Right kidney (tissue), 9 donors: ENCODE measurements at places on chromosomes 1 and 21.
A peak's percentile ranks its signal among the peaks of the same experiment; 100 is the strongest.

DNA sequence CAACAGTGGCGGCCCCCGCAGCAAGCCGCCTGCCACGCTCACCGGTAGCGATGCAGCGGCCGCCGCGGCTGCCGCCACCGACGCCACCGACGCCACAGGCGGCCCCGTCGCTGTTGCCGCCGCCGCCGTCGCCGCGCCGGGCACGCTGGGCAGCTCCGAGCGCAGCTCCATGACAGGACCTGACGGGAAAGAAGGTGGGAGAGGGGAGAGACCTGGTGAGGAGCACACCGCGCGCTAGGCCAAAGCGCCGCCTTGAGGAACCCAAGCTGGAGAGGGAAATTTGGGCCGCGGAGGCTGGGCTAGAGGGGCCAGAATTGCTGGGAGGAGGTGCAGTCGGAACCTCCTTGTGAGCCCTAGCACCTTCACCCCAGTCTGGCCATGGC is 1.9 kb downstream of the DMRTA2 start:
- DNase-seq: no peak

DNA sequence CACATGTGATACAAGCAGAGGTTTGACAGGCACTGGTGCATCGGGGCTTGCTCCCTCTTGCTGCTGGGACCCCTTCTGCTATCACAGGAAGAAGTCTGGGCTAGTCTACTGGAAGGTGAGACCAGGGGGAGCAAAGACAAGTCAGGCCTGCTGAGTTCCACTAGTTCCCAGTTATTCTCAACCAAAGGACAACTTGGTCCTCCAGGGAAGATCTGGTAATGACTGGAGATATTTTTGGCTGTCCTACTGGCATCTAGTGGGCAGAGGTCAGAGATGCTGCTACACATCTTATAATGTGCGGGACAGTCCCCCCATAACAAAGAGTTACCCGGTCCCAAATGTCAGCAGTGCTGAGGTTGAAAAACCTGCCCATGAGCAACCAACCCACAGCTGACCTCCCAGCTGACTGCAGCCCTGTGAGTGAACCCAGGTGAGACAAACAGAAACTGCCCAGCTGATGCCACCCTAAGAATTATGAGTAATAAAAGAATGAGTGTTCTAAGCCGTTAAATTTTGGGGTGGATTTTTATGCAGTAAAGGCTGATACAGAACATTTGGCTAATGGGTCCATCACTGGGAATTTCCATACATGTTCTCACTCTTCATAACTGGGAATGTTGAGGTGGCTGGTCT is 71.6 kb downstream of the NENF start:
- DNase-seq: no peak

GRCh38 chr1:203338335-203339036 is 12.4 kb downstream of the FMOD start:
- DNase-seq: peak; percentile 56

DNA sequence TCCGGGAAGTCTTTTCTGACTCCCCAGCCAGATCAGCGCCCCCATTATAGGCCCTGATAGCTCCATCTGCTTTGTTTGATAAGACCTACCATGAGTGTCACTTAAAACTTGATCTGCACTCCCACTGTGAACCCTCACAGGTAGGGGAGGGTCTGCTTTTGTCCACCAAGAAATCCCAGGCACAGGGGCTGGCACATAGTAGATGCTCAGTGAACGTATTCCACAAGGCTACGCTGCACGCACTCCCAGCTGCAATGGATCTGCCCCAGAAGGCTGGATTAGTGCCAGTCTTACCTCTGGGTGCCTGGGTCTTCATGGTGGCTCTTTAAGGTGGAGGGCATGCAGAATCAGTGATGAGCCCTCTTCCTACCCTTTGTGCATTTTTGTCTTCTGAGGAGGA is 447.1 kb downstream of the PTPRU start:
- no peak for DNase-seq

- DNase-seq: no peak
Measured at GRCh38 chr1:80066060-80066459, 1059.5 kb upstream of the ADGRL4 start.

- DNase-seq: no peak
Measured at GRCh38 chr21:40331172-40331571, 463.9 kb downstream of the PCP4 start.
